ENCODE measurements at places on chromosomes 2 and 18. TPM values are rescaled to one million over a fixed set of nuclear protein-coding genes. Genes with fewer than 3 reads are reported as not detected.

The TET3 gene
- total RNA-seq: 3.3 TPM

The IL1B gene
- 4.1 TPM for total RNA-seq

The HOXD3 gene
- 4.6 TPM for total RNA-seq

The BMP10 gene
- total RNA-seq: not detected

Measured in mammary microvascular endothelial cell (primary cell).